Progenitor cell of endocrine pancreas (in vitro differentiated cells): ENCODE measurements at places on chromosomes 11 and 22. TPM values are rescaled to one million over a fixed set of nuclear protein-coding genes. Genes with fewer than 3 reads are reported as not detected.

- no peak for DNase-seq
Observed at GRCh38 chr11:101390539-101390938, 193.3 kb downstream of the TRPC6 start.

GRCh38 chr11:111206472-111206871 lies 39.1 kb upstream of the POU2AF2 start:
- no peak for DNase-seq

DNA sequence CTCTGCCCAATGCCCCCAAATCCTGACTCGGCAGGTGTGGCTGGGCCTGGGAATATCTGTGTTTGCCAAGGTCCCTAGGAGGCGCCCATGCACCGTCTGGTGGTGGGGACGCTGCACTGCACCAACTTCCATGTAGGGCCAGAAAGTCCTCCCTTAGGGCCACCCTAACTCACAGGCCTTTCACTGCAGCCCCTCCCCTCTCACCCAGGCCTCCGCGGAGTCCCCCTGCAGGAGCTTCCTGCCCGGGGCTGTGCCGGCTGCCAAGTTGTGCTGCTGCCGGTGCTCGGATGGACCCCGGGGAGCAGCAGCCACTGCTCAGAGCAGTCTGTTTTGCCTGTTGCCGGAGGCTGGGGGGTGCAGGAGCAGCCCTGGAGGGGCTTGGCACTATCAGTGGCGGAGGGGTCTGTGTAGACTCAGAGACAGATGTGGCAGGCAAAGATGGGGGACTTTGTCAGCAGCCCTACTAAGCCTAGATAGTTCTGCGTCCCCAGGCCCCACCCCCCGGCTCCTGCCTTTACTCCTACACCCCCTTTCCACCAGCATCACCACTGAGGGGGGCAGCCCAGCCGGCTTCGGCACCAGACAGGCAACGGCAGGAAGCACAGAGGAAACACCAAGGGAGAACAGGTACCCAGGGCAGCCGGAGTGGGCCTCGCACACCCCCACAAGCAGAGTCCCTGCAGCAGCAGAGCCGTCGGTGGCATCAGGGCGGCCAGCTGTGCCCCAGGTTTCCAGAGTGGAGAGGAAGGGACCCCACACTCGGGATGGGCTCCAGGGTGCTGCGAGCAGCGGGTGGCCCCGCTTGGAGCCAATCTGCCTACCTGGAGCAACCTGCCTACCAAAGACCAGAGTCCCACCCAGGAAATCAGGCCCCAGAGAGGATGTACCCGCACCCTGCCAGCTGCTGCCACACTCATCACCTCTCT lies 124.3 kb downstream of the TRIM29 start:
- peak; percentile 57 for DNase-seq

DNA sequence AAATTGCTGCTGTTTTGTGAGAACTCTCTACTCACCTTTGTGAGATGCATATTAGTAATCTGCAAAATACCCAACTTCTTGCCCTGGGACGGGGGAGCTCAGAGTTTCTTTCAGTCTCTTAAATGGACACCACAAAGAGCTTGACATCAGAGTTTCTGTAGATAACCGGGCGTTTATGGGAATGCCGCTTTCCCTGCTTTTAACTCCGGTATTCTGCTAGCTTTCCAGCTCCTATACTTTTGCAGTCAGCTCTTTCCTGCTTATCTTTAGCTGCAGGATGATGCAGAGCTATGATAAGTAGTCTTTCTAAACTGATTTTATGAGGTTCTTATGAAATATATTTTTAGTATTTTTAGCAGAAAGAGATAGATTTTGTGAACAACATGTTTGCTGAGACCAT lies 154.6 kb upstream of the SORL1-AS1 start:
- no peak for DNase-seq

- DNase-seq: no peak
Observed at GRCh38 chr11:34052608-34053160, 1.2 kb downstream of the CAPRIN1 start.

- no peak for DNase-seq
Observed at GRCh38 chr11:114130115-114130576, 70.6 kb downstream of the ZBTB16 start.

GRCh38 chr11:76263657-76264056 lies 57.4 kb upstream of the WNT11 start:
- no peak for DNase-seq

DNA sequence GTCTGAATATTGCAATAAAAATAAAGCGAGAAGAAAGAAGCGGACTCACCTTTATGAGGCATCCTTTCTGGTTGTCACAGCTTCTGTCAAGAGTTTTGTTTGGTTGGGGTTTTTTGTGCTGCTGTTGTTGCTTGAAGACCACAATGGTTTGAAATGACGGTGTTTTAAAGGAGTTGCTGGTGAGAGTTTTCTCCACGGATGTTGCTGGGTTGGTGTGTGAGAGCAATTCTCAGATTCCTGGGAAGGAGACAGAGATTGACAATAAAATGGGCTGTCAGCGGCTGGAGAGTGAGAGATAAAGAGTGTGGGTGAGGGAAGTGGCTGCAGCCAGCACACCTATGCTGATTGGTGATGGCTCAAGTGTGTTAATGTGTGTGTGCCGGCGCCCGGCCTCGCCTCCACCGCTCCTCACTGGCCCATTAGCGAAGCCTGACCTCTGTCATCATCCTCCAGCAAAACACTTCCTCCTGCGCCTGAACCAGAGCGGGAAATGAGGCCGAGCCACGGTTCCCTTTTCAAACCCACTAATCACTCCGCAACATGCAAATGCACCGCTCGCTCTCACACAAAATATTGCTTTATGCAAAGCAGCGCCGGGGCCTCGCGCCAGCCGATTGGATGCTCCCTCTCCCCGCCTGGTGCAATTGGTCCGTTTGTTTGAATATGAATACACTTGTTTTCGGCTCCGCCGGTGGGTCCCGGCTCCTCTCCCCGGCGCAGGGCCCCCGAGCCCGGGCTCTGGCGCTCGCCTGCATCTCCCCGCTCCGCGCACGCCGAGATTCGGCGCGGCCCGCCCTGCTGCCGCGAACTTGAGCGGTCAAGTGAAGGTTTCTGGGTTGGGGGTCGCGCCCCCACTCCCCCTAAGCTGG lies at the start of gene PAX6:
Gene PAX6, minus strand, starts transcription at position 544 of the 869 bp plus-strand sequence. CDS start 4,911 bp downstream, outside the sequence.
- no peak for DNase-seq

GRCh38 chr22:23399367-23400285 lies 180.5 kb downstream of the IGLL1 start:
- no peak for DNase-seq

- DNase-seq: no peak
Observed at GRCh38 chr22:24187731-24188644, 6.7 kb downstream of the SUSD2 start.

- DNase-seq: no peak
Observed at GRCh38 chr11:43649501-43649900, 31.0 kb upstream of the HSD17B12 start.

DNA sequence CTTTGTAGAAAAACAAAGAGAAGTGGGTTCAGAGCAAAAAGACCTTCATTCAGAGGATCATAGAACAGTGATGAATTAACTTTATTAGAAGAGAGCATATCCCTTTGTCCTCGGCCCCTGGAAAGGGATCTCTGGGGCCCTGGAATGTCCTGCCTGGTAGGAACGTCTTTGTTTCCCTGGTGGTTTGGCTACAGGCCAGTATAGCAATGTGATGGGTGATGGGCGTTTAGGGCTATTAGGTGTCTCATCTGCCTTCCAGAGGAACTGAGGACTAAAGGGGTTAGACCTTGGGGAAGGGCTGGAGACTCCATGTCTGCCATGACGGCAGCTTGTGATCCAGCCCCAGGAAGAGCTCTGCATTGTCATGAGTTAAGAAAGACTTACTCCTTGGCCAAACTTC lies 9.1 kb downstream of the APOL4 start:
- no peak for DNase-seq

- DNase-seq: no peak
Observed at GRCh38 chr11:7072401-7073028, 16.3 kb upstream of the RBMXL2 start.

GRCh38 chr22:42368379-42369249 lies 63.6 kb downstream of the NFAM1 start:
- peak; percentile 29 for DNase-seq

GRCh38 chr11:117529816-117530215 lies 202.2 kb downstream of the CEP164 start:
- DNase-seq: no peak

DNA sequence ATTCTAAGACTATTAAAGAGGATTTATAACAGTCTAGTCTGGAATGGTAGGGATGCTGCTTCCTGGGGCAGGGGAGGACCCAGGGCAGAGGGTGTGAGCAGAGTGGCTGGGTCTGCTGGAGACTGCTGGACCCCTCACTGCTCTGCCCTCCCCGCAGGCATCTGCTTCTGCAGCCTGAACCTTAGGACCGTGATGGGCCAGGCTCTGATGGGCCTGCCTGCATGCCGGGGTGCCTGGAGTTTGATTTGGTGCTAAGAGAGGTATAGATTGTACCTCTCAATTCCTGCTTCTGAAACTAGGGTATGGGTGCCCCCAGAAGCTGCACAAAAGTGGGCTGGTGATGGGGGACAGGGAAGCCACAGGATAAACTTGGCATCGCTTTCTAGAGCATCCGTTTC lies 54.9 kb downstream of the CD82 start:
- DNase-seq: no peak

DNA sequence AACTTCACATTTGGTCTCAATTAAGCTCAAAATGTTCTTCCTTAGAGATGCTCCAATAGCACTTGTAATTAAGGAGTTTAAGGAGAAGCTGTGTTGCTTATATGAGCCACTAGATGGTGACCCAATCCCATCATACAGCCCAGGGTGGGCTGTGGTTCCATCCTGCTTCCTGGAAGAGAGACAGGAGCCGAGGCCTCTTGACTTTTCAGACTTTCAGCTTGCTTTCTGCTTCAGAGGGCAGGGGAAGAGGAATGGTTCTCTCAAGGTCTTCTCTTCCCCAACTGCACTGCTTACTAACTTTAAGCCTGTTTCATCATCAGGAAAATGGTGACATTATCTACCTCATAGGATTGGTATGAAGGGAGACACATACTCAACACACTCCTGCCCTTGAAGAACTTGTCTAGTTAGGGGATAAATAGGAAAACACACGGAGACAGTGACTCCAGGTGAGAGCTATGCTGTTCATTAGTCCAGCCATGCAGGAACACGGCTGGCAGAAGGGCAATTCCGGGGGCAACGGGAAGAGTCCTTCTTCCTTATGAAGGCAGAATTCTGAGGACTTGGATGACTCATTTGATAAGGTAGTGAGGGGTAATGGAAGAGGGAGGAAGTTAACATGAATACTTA lies 20.1 kb downstream of the TMEM218 start:
- DNase-seq: no peak

GRCh38 chr11:88038063-88038462 lies 137.2 kb downstream of the RAB38 start:
- no peak for DNase-seq

GRCh38 chr11:85822814-85823213 lies 11.9 kb upstream of the SYTL2 start:
- no peak for DNase-seq

GRCh38 chr11:10317151-10317755 lies 12.4 kb downstream of the ADM start:
- DNase-seq: no peak

GRCh38 chr11:82465481-82465880 lies 268.2 kb downstream of the FAM181B start:
- no peak for DNase-seq

DNA sequence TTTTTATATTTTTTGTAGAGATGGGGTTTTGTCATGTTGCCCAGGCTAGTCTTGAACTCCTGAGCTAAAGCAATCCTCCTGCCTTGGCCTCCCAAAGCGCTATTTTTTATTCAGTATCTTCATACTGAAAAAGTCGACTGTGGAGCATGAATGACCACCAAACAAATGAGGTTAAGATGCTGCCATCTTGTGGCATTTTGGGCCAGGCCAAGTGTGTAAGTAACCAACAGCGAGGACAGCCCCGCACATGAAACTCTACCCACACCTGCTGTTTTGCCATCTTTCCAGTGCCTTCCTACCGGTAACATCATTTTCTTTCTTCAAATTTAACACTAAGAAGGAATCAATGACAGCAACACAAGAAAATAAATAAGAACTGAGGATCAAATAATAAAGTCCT lies 32.2 kb upstream of the AQP11 start:
- DNase-seq: no peak

GRCh38 chr11:69852056-69852455 lies 32.8 kb upstream of the FGF3 start:
- no peak for DNase-seq

DNA sequence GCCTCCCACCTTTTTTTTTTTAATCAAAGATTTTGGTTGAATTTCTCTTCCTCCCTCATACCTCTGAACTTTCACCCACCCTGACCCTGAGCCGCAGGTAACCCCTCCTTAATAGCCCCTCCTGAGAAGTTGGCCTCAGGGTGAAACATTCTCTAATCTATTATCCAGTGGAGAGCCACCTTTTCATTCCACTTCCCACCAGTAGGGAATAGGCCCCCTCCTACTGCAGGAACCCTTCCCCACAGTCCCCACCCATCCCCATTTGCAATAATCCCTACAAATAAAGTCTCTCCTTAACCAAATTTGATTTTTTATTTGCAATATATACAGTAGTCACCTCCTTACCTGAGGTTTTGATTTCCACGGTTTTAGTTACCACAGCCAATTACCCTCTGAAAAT lies 2.1 kb upstream of the SLC35F2 start:
- no peak for DNase-seq

GRCh38 chr11:22221143-22221542 lies 28.3 kb downstream of the ANO5 start:
- no peak for DNase-seq

DNA sequence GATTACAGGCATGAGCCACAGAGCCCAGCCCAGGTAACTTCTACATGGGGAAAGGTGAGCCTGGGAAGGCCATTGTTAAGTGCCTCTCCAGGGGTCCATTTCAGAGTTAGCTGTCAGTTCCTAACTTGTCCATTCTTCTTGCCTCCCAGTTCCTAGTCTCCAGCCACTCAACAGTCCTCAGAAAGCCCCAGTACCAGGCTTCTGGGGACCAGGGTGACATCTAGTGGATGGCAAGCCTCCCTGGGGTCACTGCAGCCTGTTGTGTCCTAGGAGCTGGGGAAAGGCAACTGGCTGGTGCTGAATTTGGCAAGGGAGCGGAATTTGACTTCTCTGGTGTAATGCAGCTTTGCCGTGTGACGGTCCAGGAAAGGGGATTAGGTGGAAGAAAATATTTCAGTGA lies 2.1 kb downstream of the LGALS12 start:
- no peak for DNase-seq

Gene FGF19
- total RNA-seq: not detected in 2 replicates

Gene CD151
- 154 and 160 TPM in 2 replicates for total RNA-seq

Gene RFPL3
- not detected in 2 replicates for total RNA-seq

Gene RASSF10
- total RNA-seq: 21.7 and 24.4 TPM in 2 replicates

Gene OR52N5
- total RNA-seq: not detected in 2 replicates

Gene ALDH3B1
- not detected in 2 replicates for total RNA-seq

Gene OR52H1
- 0.26 TPM in 1 of 2 replicates, not detected in the other for total RNA-seq

Gene OR51B4
- not detected in 2 replicates for total RNA-seq

Gene SERPING1
- total RNA-seq: 190 and 196 TPM in 2 replicates

Gene GRIA4
- total RNA-seq: 1.3 and 1.8 TPM in 2 replicates

Gene TRPC6
- 0.05 and 0.58 TPM in 2 replicates for total RNA-seq

Gene ROBO4
- total RNA-seq: not detected in 2 replicates

Gene RTN4RL2
- total RNA-seq: 1.9 and 2.1 TPM in 2 replicates
